ENCODE measurements at places on chromosomes 12 and 14.

DNA sequence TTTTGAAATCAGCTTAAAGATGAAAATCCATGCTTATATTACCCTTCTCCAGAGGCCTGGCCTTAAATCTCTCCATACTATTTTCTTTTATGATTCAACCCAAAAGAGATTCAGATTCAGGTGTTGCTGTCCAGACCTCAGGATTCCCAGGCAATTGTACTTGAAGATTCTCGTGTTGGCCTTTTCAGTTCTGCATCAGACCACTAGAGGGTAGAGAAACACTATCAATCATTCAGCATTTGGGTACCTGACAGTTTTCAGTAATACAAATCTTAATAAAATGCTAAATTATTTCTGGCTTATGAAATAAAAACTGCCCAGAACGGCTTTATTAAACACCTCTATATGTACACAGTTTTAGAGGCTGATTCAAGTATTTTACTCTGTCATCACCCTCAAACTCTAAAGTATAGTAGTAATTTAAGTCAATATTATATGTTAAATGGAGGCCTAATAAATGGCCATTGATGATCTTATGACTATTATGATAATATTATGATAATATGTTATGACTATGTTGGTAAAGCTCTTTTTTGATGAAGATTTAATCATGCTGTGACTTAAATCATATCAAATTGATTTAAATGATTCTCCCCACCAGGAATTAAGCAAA lies 301.1 kb downstream of the DUSP6 start:
- peak; percentile 64 for DNase-seq

GRCh38 chr14:95522556-95522955 lies 6.1 kb upstream of the SYNE3 start:
- DNase-seq, result peak; percentile 58

GRCh38 chr12:90801776-90802175 lies 153.2 kb downstream of the CCER1 start:
- DNase-seq, result no peak

GRCh38 chr12:22518060-22518719 lies 26.2 kb downstream of the C2CD5 start:
- DNase-seq, result no peak

DNA sequence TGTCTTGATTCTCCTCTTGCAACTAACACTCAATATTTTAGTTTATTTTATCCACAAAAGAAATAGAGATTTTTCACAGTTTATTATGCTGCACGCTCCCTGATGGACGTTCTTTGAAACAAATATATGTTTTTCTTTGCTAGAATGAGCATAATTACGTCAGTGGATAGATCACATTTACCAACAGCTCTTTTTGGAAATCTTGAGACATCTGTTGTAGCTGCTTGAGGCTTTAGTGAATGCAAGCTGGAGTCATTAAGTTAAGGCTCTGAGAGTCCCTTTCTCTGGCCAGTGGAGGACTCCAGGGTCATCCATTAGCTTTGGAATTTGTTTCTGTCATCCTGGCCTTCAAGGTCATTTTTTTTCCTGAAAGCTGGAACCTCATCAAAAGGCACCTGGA lies 405.6 kb upstream of the TMEM132C start:
- no peak for DNase-seq

DNA sequence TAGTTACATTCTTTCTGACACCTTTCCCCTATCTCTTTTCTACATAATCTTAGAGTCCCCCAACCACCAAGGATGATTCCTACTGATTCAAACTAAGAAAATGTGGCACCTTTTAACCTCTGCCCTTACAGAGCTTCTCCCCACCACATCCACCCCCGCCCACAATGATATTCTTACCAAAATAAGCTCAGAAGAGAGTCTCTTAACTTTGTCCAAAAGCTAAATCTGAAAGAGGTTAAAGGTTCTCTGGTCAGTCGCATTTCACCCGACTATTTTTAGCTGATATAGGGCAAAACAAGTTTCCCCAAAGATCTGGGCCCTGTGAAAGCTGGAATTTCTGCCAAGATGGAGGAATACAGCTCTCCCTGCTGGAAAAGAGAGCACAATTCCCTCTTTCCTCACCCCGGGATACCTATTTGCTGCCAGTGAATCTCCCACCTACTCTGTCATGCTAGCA lies 128.6 kb downstream of the ZFP36L1 start:
- no peak for DNase-seq

DNA sequence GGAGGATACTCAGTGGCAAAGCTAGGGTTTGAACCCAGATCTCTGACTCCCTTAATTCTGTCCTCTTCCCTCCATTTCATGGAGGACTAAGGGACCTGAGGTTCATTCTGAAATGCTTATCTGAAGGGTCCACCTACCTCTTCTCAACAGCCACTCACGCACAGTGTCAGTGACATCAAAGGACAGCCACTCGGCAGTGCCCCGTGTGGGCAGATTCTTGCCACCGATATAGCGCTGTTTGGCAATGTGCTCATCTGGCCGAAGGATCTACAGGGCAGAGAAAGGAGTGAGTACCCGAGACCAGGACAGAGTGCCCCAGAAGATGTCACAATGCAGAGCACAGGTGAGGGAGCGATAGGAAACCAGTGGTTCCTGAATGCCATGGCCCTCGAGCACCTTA lies 10.8 kb downstream of the TGFB3 start:
- DNase-seq, result no peak
